ENCODE measurements at places on chromosomes 3 and 15.

DNA sequence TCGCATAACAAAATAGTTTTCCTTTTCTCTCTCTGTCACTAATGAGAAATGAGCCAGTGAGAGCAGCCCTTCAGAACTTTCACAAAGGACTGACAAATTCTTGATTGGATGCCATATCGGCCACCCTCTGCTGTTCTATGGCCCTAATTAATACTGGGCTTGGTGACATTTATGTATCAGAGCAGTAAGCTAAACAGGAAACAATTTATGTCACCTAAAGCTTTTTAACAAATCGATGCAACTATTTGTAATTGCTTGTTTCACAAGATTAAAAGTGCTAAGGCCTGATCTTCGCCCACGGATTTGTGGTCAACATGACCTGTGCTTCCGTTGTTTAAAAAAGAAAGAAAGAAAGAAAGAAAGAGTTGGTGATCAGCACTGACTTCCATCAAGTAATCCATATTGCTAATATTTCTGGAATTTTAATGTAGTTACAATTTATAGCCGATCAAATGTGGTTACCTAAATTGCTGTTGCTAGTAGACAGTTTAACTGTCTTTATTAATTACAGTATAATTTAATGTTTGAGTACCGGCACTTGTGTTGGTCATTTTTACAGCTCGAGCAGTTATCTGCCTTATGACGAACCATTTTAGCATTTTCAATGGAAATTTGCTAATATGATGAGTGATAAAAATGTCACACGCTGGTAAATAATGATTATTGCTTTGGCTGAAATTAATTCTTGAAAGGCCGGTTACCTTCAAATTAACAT, 631.3 kb downstream of the FOXP1 start:
- no peak for DNase-seq

GRCh38 chr3:47473391-47473790, 2.4 kb downstream of the SCAP start:
- DNase-seq, result no peak

GRCh38 chr3:192494174-192494573, 233.2 kb downstream of the FGF12 start:
- no peak for DNase-seq

GRCh38 chr15:101052681-101053121, 133.5 kb downstream of the LRRK1 start:
- no peak for DNase-seq
